ENCODE measurements at places on chromosomes 1 and 21.

DNA sequence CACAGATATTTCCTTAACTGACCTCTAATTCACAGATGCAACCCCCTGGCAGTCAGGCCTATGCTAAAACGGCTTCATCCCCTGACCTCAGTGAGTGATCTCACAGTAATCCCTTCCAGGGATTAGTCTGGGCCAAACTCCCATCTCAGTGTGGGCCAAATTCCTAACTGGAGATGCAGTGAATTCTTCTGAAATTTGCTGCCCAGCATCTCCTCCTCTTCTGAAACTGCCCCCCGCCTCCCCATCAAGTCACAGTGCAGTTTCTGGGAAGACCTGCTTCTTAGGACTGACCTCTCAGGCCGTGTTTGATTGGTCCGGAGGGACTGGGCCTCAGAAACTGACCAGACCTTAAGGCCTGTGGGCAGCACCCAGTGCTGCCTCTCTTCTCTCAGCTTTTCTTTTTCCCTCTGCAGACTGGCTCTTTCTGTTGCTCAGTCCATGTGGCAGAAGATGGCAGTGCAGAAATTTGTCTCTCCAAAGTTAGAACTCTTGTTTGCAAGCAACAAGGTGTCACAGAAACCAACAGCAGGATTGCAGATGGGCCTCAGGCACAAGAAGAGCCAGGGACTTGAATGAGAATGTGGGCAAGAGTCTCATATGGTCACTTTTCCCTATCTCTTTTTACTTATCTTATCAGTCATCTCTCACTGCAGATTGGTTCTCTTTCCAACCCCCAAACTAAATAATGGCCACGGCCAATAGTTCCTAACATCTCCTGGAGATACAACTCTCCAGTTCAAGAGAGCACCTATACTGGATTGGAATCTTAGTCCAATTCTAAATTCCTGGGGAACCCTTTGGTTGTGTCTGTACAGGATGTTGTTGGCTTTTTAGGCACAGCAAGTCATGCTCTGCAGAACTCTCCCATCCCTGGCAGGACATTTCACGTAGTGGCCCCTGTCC lies 95.5 kb upstream of the RALGPS2 start:
- no peak overlapping the region for H3K4me3 ChIP-seq
- no peak for DNase-seq
- H3K27me3 ChIP-seq: no peaks in the 10 kb centered on the region
- no peaks in the 10 kb centered on the region for H3K4me1 ChIP-seq

- H3K4me1 ChIP-seq: no peaks in the 10 kb centered on the region
- no peak overlapping the region for H3K27ac ChIP-seq
- no peak overlapping the region for H3K4me3 ChIP-seq
- no peak for DNase-seq
Measured at GRCh38 chr1:207925210-207925609, 14.3 kb upstream of the CD34 start.

DNA sequence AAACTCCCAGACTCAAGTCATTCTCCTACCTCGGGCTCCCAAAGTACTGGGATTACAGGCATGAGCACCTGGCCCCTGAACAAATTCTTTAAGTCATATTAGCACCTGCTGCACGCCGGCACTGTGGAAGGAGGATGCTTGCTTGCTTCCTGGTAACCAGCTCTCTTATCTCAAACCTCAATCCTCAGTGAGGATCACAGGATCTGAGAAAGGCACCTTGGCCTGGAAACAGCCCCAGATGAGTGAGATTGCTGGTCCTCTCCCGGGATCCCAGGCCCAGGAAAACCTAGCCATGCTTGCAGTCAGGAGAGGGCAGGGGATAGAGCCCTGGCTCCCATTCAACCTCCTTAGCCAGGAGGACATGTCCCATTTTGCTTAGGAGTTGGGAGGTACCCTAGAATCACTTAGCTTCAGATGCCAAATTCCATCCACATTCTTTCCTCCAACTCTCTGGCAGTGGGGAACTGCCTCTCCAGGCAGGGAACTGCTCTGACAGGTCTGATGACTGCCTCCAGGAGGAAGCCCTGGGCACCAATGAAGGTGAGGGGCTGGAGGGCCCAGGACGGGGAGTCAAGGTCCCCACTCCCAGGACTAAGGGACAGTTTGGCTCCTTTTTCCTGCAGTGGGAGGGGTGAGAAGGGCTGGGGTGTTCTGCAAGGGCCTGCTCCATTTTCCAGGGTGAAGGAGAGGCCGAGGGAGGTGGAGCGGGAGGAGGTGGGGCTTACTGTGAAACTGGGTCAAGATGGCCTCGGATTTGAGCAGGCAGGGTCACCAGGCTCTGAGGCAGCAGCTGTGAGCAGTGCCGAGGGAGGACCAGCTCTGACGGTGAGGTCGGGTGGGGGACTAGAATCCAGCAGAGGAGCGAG lies 9.5 kb downstream of the GPR37L1 start:
- no peak overlapping the region for H3K4me3 ChIP-seq
- no peaks in the 10 kb centered on the region for H3K4me1 ChIP-seq
- no peak for DNase-seq
- H3K27me3 ChIP-seq: peaks cover 2% of the 10 kb centered on the region
- no peak overlapping the region for H3K27ac ChIP-seq

GRCh38 chr1:51504806-51505525 lies 14.1 kb downstream of the EPS15 start:
- peaks cover 2% of the 10 kb centered on the region for H3K4me1 ChIP-seq
- no peak overlapping the region for H3K27ac ChIP-seq
- no peak for DNase-seq
- H3K4me3 ChIP-seq: no peak overlapping the region

DNA sequence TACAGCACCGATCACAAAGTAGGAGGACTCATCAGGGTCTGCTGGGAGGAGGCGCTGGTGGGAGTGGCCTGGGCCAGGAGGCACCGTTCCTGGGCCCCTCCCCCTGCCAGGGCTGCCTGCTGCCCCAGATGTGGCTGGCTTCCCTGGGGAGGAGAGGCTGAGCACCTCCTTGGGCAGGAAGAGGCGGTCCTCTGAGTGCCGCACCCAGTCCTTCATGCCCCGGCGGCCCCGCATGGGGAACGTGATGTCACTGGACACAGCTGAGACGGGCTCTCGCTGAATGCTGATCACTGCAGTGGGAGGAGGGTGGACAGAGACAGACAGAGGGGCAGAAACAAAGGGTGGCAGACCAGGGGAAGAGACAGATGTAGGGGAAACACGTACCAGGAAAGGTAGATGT lies 24.8 kb downstream of the ADGRB2 start:
- DNase-seq: peak; percentile 29
- H3K27me3 ChIP-seq: no peaks in the 10 kb centered on the region
- H3K4me3 ChIP-seq: no peak overlapping the region
- no peaks in the 10 kb centered on the region for H3K36me3 ChIP-seq

DNA sequence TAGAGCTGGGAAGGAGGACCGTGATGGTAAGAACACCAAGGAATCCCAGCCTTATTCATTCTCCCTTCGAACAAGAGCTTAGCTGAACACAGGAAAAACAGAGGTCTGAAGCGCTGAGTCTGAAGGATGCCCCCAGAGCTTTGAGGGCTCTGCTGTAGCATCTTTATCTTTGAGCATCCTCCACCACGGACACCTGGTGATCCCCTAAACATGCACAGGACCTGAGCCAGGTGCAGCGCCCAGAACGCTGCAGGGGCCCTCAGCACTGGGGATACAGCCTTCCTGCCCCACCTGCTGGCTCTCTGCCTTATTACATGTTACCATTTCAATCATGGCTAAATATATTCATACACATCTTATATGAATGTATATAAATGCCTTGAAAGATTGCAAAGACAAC lies 7.7 kb upstream of the GPATCH4 start:
- H3K36me3 ChIP-seq: no peaks in the 10 kb centered on the region
- no peak overlapping the region for H3K27ac ChIP-seq
- H3K4me3 ChIP-seq: no peak overlapping the region

GRCh38 chr1:157001304-157001703 lies 44.2 kb downstream of the ARHGEF11 start:
- H3K4me1 ChIP-seq: no peaks in the 10 kb centered on the region
- H3K4me3 ChIP-seq: no peak overlapping the region

DNA sequence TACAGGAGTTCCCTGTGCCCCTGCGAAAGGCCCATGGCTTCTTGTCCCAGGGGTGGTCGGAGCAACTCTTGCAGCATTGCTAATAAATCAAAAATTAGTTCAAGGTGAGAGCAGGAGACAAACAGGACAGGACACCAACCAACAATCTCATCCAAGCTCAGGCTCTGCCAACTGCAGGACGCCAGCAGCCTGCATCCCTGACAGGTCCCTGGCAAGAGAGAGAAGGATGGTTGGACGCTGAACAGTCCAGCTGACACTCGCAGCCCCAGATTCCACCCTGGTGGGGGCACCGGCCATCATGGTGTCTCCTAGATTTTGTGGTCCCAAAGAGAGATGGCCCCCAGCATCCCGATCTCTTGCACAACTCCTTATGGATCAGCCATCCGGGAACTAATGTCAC lies 142.1 kb upstream of the VAMP3 start:
- H3K27ac ChIP-seq: no peak overlapping the region
- no peak for DNase-seq
- no peak overlapping the region for H3K4me3 ChIP-seq
- no peaks in the 10 kb centered on the region for H3K27me3 ChIP-seq
- H3K4me1 ChIP-seq: no peaks in the 10 kb centered on the region
- H3K36me3 ChIP-seq: no peaks in the 10 kb centered on the region

DNA sequence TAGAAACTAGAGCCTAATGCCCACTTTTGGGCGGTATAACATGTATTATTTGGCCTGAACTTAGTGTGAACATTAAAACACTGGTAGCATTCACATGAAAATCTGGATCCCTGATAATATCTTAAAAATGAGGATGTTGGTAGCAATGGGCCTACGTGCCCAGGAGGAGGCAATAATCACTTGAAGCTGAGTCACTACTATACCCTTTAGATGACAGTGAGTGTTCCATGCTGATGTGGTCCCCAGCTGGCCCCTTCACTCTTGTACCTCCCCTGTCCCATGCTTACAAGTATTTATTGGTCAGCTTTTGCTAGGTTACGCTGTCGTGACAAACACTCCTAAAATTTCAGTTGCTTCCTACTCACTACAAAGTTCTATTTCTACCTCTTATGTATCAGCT lies 23.0 kb upstream of the POU2F1 start:
- no peaks in the 10 kb centered on the region for H3K36me3 ChIP-seq
- H3K27me3 ChIP-seq: no peaks in the 10 kb centered on the region
- no peak for DNase-seq
- no peak overlapping the region for H3K27ac ChIP-seq
- H3K4me1 ChIP-seq: no peaks in the 10 kb centered on the region

- no peak overlapping the region for H3K27ac ChIP-seq
- no peaks in the 10 kb centered on the region for H3K36me3 ChIP-seq
- no peaks in the 10 kb centered on the region for H3K4me1 ChIP-seq
- no peak overlapping the region for H3K4me3 ChIP-seq
Measured at GRCh38 chr1:219945795-219946194, 17.4 kb upstream of the SLC30A10 start.

GRCh38 chr1:152047730-152048415 lies 11.1 kb upstream of the S100A11 start:
- H3K27me3 ChIP-seq: peaks cover 3% of the 10 kb centered on the region
- H3K4me1 ChIP-seq: peaks cover 14% of the 10 kb centered on the region
- DNase-seq: peak; percentile 80
- H3K27ac ChIP-seq: peak overlapping the region; percentile 98
- H3K4me3 ChIP-seq: peak overlapping the region; percentile 27

DNA sequence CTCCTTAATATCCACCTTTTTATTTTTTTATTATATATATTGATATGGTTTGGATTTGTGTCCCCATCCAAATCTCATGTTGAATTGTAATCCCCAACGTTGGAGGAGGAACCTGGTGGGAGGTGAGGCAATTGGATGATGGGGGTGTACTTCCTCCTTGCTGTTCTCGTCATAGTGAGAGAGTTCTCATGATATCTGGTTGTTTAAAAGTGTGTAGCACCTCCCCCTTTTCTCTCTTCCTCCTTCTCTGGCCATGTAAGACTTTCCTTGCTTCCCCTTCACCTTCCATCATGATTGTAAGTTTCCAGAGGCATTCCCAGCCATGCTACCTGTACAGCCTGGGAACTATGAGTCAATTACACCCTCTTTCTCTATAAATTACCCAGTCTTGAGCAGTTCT lies 22.7 kb upstream of the CCSAP start:
- no peak overlapping the region for H3K4me3 ChIP-seq
- no peaks in the 10 kb centered on the region for H3K27me3 ChIP-seq
- H3K27ac ChIP-seq: no peak overlapping the region
- DNase-seq: no peak
- H3K4me1 ChIP-seq: no peaks in the 10 kb centered on the region

GRCh38 chr1:49408346-49408745 lies 615.4 kb downstream of the AGBL4 start:
- no peak overlapping the region for H3K27ac ChIP-seq
- no peak for DNase-seq
- no peaks in the 10 kb centered on the region for H3K4me1 ChIP-seq

GRCh38 chr1:1075148-1075935 lies 1.2 kb upstream of the RNF223 start:
- H3K36me3 ChIP-seq: no peaks in the 10 kb centered on the region
- H3K27me3 ChIP-seq: peaks cover 55% of the 10 kb centered on the region
- peaks cover 12% of the 10 kb centered on the region for H3K4me1 ChIP-seq
- no peak overlapping the region for H3K4me3 ChIP-seq

DNA sequence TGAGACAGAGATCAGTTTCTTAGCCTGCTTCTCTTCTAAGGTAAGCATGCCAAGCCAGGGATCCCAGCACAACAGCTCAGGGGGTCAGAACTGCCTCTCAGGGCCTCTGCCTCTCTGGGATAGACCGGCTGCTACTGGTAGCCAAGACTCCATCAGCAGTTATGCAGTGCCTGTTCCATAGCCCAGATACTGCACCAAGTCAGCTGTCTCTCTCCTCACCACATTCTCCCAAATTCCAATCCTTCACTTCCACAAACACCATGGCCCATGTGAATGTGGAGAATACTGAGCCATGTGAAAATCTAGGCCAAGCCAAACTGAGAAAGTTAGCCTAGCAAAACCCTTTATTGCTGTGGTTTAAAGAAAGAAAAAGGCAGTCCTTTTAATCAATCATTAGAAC lies 37.5 kb downstream of the CDC42BPA start:
- H3K36me3 ChIP-seq: no peaks in the 10 kb centered on the region
- no peak overlapping the region for H3K27ac ChIP-seq
- no peak overlapping the region for H3K4me3 ChIP-seq
- no peaks in the 10 kb centered on the region for H3K4me1 ChIP-seq

- no peaks in the 10 kb centered on the region for H3K27me3 ChIP-seq
- H3K4me1 ChIP-seq: peaks cover 2% of the 10 kb centered on the region
- no peaks in the 10 kb centered on the region for H3K36me3 ChIP-seq
- H3K27ac ChIP-seq: no peak overlapping the region
- DNase-seq: no peak
- H3K4me3 ChIP-seq: no peak overlapping the region
Measured at GRCh38 chr1:89451011-89451410, 73.6 kb upstream of the LRRC8B start.
